NCI-H1436 treated with DMSO at 0.1 percent for 48 hours (cell line): ENCODE measurements at places on chromosomes 13 and 19.
A peak's percentile ranks its signal among the peaks of the same experiment; 100 is the strongest.

DNA sequence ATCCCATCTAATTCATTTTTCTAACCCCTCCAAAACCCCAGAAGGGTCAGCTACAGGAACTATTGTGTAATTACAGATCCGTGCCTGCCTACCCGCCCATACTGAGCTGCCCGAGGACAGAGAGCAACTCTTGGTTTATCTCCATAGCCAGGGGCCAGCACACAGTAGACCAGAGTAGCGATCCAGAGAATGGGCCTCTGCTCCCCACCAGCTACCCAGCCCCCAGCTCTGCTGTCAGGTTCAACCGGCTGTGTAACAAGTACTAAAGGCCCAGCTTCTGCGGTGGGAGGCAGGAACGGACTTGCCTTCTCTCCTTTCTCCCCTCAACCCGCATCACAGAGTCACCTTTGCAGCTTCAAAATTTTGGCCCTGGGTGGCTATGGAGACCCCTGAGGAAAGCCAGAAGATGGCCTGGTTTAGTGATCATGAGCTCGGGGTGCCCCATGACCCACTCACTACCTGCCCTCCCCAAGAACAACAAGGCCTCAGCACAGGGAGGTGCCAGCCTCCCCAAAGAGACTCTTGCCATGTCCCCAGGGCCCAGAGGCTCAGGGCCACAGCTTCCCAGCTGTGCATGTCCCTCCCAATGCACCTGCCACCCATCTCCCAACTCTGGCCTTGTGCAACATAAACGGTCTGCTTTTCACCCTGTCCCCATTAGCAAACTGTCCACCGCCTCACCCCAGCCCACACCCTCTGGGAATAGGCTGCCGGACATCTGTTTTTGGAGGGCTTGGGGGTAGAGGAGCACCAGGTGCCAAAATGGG lies 5.7 kb downstream of the CALM3 start:
- no peak for DNase-seq

- DNase-seq: no peak
These were observed 4.0 kb downstream of the C19orf38 start for GRCh38 chr19:10852098-10852800.

DNA sequence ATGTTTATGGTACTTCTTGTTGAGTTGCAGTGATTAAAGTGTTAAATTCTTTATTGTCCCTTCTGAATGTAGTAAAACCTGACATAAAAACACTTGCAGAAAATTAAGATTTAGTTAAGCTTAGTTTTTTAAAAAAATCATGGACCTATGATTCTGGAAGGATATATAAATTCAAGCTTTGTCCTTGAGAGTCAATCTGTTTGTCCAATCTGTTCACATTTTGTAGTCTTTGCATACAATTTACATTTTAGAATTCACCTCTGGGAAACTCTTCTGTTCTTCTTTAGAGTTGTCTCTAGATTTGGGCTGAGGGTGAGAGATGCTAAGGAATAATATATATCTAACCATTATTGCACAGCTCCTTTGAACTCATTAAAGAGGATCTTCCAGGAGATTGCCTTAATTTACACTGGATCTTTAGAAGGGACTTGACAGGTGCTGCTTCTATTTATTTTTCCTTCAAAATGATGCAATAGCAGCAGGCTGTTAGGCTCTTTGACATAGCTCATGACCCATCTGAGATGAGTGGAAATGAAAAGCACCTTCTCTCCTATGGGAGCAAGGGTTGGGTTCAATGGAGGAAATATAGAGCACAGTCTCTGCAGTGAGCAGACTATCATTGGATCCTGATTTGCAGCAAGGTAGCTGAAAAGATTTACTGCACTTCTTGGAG lies 433.9 kb downstream of the GPC6 start:
- DNase-seq: no peak

DNA sequence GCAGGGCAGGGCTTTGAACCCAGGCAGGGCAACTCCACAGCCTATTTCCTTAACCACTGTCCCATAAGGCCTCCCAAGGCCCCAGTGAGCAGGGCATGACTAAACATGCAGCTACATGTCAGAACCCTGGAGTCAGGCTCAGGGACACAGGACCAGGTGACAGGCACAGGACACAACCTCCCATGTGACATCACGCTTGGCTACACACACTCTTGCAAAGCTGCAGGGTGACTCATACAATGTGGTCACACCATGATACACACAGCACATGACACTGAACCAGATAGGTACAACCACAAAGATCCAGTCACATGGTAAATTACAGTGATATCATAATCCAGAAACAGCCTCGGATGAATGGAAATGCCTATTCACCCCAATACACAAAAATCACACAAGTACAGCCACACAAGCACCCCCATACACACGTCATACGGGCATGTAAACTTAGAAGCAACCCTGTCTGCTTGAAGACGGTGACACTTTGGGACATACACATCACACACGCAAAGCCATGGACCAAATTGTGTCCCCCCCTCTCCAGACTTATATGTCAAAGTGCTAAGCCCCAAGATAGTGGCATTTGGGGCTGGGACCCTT lies 14.5 kb downstream of the KLK4 start:
- DNase-seq: peak; percentile 28

DNA sequence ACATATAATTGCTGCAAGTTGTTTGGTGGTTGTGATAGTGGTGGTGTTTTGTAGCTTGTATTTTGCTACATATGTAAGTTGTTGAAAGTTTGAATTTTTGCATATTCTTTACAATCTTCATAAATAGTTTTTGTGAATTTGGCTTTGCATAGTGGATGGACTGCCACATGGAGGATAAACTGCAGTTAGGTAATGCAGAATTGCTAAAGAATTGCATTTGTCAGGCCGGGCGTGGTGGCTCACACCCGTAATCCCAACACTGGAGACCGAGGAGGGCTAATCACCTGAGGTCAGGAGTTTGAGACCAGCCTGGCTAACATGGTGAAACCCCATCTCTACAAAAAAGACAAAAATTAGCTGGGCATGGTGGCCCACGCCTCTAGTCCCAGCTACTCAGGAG lies 111.9 kb downstream of the ZAR1L start:
- DNase-seq: no peak

- DNase-seq: no peak
These were observed 16.5 kb upstream of the FOSB start for GRCh38 chr19:45451131-45451849.

DNA sequence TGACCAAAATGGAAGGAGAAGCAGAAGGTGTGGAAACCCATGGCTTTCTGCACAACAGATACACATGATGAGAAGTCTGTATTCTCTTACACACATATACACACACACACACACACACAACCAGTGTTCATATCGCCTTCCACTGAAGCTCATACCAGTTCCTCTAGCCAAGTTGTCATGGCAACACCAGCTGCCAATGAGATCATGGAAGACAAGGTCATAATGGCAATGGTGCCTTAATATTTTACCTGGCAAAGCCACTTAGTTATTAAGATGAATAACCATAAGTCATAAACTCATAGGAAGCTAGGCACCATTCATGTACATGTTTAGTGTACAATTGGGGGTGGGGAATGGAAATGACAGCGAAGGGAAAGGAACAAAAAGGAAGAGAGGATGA lies 2.6 kb upstream of the DHRS12 start:
- DNase-seq: no peak

GRCh38 chr13:102869948-102870676 lies 24.3 kb downstream of the ERCC5 start:
- no peak for DNase-seq

GRCh38 chr13:46553886-46554858 lies 1.2 kb downstream of the LRCH1 start:
- DNase-seq: no peak

- no peak for DNase-seq
These were observed 645.7 kb downstream of the FGF9 start for GRCh38 chr13:22316494-22317025.
